ENCODE measurements at places on chromosomes 12 and 14.

DNA sequence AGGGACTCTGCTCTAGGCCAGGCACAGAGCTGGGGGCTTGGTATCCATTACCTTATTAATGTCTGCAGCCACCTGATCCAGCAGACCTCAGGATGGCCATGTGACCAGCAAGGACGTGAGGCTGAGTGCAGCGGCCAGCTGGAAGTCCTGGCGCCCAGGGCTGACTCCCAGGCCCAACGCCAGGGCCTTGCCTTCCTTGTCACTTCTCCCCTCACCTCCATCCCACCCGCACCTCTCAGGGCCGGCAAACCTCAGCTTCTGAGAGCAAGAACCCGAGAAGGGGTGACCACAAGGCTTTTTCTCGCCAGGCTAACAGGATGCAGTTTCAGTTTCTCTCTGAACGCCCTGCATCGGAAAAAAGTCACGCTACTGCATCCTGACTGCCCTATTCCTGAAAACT is 15.4 kb downstream of the RAB35 start:
- DNase-seq, result no peak

- no peak for DNase-seq
Measured at GRCh38 chr12:41442896-41443295, 254.8 kb downstream of the PDZRN4 start.

- no peak for DNase-seq
Measured at GRCh38 chr12:70849265-70849960, 71.1 kb downstream of the PTPRR start.

GRCh38 chr14:104650057-104650980 is 39.1 kb upstream of the INF2 start:
- peak; percentile 30 for DNase-seq

DNA sequence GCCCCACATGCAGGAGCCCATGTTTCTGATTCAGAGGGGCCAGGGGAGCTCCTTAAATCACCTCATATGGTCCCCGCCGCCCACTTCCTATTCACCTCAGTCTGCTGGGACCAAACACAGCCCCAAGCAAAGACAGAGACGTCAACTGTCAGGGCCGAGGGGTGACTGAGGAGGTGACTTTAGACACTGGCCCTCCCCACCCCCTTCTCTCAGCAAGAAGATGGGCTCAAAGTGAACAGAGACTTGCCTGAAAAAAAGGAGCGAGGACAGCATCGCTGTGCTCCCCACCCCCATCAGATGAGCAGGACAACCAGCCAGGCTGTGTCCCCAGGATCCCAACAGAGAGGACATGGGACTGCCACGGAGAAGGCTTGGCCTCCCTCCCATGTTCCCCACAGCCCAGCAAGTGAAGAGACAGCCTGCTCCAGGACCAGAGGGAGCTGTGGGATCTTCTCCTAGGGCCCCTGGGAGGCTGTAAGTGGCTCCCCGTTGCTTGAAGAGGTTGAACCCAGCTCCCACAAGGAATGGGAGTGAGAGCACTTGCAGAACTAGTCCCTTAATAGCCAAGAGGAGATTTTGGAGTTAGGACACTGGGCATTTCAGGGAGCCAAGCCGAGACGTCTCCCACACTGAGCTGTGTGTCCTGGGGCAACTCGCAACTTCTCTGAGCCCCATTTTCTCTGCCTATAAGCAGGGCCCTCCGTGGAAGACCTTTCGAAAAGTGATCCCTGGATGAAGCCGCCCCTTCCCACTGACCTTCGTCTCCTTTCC is 1.3 kb upstream of the KRT79 start:
- no peak for DNase-seq

DNA sequence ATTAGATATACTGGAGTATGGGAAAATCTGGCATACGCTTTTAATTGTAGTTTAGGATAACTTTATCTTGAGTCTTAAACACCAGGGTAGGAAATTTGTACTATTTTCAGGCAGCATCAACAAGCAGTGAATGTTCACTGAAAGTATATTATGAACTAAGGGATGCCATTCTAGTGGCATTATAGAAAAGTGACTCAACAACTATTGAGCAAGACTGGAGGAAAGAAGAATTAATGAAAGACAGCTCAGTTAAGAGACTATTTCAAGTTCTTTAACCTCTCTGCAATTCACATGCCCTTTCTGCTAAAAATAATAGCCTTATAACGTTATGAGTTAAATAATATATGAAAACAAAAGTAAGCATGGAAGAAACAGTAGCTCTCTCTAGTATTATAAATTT is 343.1 kb downstream of the FSCB start:
- peak; percentile 19 for DNase-seq

DNA sequence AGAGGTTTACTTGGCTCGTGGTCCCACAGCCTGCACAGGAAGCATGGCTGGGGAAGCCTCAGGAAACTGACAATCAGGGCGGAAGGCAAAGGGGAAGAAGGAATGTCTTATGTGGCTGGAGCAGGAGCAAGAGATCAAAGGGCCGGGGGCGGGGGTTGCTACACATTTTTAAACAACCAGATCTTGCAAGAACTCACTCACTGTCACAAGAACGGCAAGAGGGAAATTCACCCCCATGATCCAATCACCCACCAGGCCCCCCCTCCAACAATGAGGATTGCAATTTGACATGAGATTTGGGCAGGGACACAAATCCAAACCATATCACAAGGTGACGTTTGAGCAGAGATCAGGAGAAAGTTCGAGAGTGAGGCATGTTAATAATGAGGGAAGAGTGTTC is 163.7 kb upstream of the RPH3A start:
- DNase-seq, result no peak

DNA sequence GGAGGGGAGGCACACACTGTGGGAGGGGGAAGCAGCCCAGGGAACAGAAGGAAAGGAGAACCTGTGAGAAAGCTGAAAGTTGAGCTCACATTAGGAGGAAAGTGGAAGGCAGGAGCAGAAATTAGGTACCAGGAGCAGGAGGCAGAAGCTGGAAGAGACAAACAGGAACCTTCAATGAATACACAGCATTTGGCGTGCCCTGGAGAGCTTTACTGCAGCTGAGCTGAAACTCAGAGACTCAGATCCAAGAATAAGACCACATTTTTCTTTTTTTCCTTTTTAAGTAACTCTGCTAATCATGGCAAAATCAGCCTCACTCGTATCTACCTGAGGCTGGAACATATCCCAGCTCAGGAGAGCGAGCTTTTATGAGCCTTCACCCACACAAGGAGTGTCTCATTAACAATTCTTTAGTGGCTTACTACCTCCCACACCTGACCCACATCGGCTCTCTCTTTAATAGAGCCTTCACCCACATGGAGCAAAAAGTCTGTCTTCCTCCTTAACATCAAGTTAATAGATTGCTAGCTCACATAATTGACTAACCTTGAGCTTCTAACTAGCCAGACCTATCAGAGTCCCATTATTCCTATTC is 18.2 kb upstream of the CERS5 start:
- DNase-seq, result no peak

DNA sequence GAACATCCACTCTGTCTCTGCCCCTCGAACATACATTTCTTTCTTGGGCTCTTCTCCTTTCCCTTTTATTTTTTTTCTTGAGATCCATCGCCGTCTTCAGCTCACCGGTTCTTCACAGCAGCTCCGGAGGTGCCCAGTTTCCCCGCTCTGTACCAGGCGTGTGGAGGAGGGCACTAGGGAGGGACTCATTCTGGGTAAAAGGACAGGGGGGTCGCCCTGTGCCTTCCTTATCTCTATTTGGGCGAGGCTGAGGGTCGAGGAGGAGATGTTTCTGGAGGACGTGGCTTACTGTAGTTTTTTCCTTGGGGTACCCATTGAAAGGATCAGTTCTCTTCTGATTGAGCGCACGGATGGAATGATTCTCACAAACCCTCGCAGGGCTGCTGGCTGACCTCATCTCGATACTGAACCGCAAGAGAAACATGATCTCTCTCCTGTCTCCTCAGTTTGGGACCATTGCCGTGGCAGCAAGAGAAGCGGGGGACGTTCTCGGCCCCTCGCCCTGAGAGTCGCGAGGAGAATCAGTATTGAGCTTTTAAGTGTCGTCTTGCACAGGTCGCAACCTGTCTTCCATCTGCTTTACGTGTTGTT is 386 bp downstream of the LIN52 start:
- DNase-seq, result peak; percentile 3

All from MV-4-11 (cell line).